Fibroblast of skin of scalp (primary cell): ENCODE measurements at places on chromosomes 7 and 10.

GRCh38 chr10:78706256-78706655, 362.5 kb upstream of the ZMIZ1 start:
- no peak for DNase-seq

GRCh38 chr7:45625714-45626440, 51.7 kb downstream of the ADCY1 start:
- DNase-seq = no peak

GRCh38 chr7:154620141-154620755, 382.7 kb downstream of the PAXIP1 start:
- no peak for DNase-seq

DNA sequence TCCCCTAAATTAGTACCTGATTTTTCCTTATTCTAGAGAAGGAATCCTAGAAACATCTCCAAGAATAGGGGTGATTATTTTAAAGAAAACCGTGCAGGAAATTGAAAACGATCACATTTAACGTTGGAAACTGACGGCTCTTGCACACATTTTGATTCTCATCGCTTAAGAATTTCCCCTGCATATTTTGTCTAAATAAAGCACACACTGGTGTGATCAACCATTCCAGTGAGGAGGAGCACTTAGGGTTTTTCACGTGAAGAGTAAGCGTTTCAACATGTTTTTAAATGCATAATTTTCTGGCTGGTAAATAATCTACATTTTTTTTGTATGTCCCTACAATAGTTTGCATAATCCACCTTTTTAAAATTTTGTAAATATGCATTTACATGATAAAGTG, 229.7 kb upstream of the PFKP start:
- peak; percentile 82 for DNase-seq

DNA sequence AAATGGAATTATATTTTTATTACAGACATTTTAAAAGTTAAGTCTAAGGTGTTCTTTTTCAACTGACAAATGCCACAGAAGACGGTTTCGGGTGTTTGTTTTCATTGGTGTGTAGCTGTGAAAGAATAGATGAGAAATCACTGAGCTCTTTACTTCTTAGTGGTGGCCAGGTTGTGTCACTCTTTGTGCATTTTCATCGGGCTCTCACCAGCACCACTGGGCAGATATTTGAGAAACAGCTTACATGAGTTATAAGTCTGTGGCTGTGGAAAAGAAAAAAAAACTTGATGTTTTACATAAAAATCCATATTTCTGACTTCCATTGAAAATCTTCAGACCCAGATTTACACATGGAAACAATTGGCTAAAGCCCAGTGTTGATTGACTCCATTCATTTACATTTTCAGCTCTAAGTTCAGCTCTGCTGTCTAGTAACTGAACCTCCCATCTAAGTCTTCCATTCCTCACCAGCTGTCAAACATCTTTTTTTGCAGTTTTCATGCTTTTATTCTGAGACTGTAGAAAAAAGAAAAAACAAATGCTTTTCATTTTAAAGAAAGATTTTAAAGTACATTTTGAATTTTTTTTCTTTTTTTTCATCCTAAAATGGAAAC, 22.3 kb downstream of the CABCOCO1 start:
- no peak for DNase-seq
